ENCODE measurements at places on chromosomes 5 and 9. TPM values are rescaled to one million over a fixed set of nuclear protein-coding genes. Genes with fewer than 3 reads are reported as not detected.

The RLN2 gene
- 3.9 TPM for total RNA-seq

GRCh38 chr9:74138182-74138581 lies 359.0 kb upstream of the RORB start:
- no peak for DNase-seq

GRCh38 chr5:159047086-159047485 lies 52.6 kb downstream of the EBF1 start:
- DNase-seq = no peak

The GABRA6 gene
- total RNA-seq = not detected

The MSMP gene
- total RNA-seq = 1.1 TPM

- DNase-seq = no peak
Observed at GRCh38 chr5:50710838-50711237, 44.4 kb downstream of the PARP8 start.

- DNase-seq = no peak
Observed at GRCh38 chr5:122882831-122883230, 37.4 kb downstream of the SNX24 start.

GRCh38 chr5:62886603-62887315 lies 308.1 kb downstream of the LRRC70 start:
- no peak for DNase-seq

DNA sequence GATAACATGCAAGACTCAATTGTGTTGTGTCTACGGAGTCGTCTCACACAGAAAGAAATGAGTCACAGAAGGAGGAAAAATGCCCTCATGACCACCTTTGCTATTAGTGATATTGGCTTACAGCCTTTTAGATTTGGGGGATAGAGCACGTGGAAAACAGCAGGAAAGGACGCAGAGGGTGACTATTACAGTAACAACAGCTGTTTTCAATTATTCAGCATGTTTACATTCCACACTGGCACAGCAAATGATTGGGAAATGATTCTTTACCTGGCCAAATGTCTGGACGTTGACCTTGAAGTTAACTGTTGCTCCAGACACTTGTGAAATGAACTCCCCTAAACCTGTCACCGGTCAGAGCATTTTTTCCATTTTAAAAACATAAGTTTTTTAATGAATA lies 46.8 kb downstream of the APTX start:
- DNase-seq = no peak

The ALDH7A1 gene
- total RNA-seq = 1.1 TPM

The C5orf52 gene
- total RNA-seq = not detected

The IL3 gene
- total RNA-seq = not detected

The LMX1B gene
- 0.03 TPM for total RNA-seq

The INSL4 gene
- total RNA-seq = not detected

The FPGS gene
- 89.3 TPM for total RNA-seq

DNA sequence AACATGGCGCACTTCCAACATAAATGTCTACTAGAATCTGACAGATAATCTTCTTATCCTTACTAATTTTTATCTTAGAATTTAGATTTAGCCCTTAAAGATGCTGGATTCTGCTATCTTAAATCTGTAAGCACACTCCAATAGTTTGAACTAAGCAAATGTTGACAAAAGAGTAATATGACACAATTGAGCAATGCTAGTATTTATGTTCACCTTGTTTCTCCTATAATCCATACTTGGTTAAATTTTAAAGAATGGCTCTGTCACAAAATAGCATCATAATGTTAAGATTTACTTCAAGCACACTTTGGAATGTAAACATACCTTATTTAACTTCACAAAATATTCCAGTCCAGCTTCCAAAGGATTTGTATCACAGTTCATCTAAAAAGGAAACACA lies 38.8 kb upstream of the ARSB start:
- no peak for DNase-seq

- no peak for DNase-seq
Observed at GRCh38 chr5:55441107-55441771, 93.5 kb downstream of the PLPP1 start.

The CENPH gene
- total RNA-seq = 38.1 TPM

DNA sequence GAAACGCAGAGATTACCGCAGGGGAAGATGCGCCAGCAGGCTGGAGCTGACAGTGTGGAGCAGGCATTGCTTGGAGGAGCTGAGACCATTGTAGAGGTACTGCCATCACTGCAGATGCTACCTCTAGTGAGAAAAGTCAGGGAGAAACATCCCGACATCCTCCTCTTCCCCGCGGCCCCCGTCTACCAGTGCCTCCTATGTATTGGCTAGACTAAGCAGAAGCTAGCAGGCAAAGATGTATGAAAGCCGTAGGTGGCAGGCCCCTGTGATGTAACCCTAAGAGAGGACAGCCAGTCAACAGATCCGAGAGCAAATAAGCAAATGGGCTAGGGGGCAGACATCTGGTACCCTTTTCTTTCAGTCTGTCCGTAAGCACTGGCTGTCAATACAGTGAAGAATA lies 115.5 kb upstream of the ACTBL2 start:
- DNase-seq = no peak

The SLC23A1 gene
- total RNA-seq = 4.1 TPM

DNA sequence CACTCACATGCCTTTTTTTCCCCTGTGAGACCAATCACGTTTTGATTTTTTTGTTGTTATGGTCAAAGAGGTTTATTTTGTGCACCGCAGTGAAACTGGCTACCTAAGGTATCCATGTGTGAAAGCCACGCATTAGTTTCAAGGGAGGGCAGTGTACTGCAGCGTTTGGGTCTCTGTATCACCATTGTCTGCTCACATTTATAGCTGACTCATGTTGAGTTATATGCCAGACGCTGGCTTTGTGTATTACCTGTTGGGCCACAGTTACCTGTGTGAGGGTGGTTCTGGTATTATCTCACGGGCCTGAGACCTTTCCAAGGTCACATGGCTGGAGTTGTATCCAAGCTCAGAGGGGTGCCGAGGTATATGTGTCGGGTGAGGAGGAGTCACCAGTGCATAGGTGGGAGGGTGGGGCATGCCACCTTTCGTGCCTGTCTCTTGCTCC lies 75.8 kb downstream of the ARHGAP26 start:
- DNase-seq = no peak

GRCh38 chr5:141701360-141702119 lies 19.5 kb upstream of the ARAP3 start:
- DNase-seq = peak; percentile 17

- DNase-seq = no peak
Observed at GRCh38 chr5:33401482-33402390, 39.0 kb upstream of the TARS1 start.

GRCh38 chr5:143569722-143570567 lies 166.5 kb upstream of the NR3C1 start:
- no peak for DNase-seq

The ACOT12 gene
- not detected for total RNA-seq

The SLC6A7 gene
- total RNA-seq = not detected

DNA sequence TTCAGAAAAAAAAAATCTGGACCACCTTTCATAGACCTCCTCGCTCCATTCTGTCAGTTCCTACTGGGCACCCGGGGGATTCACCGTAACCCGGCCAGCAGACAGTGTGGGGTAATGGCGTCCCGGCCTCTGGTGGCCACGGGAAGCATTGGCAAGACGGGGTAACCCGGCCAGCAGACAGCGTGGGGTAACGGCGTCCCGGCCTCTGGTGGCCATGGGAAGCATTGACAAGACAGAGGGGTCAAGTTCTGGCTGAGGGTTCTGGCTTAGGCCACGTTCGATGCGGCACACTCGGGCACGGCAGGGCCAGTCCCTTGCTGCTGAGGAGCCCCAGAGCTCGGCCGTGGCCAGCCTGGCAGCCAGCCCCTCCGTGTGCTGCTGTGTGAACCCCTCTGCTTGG lies 116.2 kb upstream of the RAPGEF1 start:
- DNase-seq = no peak

DNA sequence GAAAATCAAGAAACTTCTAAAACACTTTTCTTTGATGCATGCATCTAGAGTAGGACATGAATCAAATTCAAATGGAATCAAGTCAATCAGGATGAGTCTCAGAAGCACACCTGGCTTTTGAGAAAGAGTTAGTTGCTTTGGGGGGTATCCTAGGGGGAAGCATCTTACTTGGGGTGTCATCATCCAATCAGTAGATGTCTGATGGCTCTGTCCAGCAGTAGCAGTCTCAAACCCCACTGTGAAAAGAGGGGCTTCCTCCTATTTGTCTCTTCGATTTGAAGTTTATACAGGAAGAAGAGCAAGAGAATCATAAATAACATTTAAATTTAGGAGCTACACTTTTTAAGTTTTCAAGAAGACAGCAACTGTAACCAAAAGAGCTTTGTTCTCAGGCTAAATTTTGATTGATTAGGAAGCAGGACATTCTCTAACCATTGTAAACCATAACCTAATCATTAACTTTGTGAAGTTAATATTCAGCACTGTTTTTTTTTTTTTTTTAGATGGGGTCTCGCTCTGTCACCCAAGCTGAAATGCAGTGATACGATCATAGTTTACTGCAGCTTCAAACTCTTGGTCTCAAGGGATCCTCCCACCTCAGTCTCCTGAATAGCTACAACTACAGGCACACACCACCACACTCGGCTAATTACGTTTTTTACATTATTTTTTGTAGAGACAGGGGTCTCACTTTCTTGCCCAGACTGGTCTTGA lies 614.7 kb downstream of the CSNK1G3 start:
- DNase-seq = no peak

The ASTN2 gene
- 7.5 TPM for total RNA-seq

The SPINK7 gene
- total RNA-seq = not detected

DNA sequence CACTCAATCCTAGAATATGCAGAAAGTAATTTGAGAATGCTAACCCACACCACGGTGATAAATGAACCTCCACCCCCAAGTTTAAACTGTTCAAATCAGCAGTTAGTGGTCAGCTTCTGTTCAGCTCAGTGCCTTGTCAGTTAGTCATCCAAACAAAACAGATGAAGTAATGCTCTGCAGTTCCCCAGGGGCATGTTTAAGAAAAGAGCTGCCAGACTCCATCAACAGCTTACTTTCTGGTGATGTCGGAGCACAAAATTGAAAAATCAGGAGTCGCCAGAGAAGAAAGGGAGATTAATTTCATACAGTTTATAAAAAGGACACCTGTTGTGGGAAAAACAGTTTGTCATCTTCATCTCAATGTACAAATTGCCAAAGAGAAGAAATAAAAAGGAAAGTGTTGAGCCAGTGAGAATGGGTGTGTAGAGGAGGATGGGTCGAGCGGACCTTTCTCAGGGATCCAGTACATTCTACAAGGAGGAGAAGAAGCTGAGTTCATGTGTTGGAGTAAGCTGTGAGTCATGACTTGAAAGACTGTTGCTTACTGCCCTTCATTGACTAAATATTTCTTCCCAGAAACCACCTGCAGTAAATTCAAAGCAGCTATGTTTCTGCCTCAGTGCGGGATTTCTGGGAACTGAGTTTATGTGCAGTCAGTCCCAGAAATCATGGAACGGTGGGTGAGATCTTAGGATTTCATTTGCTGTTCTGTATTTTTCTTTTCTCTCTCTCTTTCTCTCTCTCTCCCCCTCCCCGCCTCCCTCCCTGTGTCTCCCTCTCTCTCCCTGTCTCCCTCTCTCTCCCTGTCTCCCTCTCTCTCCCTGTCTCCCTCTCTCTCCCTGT lies 13.7 kb downstream of the TRIO start:
- peak; percentile 67 for DNase-seq

DNA sequence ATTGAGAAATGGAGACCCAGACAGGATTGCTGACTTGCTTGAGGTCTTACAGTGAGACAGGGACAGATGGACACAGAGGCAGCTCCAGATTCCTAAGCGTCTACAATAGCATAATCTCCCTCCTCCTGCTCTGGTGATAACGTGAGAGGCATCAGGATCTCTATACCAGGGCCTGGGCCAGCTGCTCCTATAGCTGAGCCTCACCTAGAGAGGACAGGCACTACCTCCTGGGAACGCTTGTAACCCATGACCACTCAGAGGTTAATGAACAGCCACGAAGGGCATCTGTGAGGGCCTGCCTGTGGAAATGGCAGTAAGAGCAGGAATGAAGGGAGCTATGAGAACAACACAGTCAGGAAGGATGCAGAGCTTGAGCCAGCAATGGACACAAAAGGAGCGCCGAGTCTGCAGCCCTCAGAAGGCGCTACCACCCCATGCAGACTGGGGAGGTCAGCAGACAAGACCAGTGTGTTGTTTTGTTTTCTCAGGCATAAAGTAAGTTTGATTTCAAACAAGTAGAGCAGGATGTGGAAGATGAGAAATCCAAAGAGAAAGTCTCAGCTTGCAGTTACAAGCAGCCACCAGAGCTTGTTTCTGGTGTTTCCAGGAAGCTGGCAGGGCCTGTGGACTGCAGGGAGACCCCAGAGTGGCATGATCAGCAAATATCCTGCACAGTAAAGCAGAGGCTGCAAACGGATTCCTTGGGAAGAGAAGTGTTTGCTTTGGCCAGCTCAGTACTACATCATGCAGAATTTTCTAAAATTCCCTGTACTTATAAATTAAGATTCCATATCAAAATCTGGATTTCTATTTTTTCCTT lies 17.4 kb downstream of the ANKS6 start:
- no peak for DNase-seq

- DNase-seq = no peak
Observed at GRCh38 chr9:91896513-91897121, 53.4 kb downstream of the ROR2 start.

DNA sequence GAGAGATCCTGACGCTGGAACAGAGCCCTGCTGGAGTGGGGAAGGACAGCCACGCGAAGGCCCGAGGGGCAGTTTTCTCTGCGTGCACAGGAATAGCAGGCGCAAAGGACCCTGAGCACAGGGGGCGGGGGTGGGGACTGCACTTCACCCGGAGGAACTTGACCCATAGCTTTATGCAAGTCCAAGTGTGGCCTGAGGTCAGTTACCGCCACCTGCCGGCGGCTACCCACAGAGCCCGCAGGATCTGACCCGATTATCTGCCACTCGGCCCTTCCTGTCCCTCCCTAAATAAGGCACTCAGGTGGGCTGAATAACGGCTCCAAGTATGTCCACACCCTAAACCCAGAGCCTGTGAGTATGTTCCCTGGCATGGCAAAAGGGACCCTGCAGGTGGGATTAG lies 65.4 kb upstream of the FCN1 start:
- peak; percentile 2 for DNase-seq

GRCh38 chr9:136665111-136665703 lies 2.5 kb downstream of the EGFL7 start:
- no peak for DNase-seq

- no peak for DNase-seq
Observed at GRCh38 chr5:96909435-96909834, 26.4 kb upstream of the LNPEP start.

DNA sequence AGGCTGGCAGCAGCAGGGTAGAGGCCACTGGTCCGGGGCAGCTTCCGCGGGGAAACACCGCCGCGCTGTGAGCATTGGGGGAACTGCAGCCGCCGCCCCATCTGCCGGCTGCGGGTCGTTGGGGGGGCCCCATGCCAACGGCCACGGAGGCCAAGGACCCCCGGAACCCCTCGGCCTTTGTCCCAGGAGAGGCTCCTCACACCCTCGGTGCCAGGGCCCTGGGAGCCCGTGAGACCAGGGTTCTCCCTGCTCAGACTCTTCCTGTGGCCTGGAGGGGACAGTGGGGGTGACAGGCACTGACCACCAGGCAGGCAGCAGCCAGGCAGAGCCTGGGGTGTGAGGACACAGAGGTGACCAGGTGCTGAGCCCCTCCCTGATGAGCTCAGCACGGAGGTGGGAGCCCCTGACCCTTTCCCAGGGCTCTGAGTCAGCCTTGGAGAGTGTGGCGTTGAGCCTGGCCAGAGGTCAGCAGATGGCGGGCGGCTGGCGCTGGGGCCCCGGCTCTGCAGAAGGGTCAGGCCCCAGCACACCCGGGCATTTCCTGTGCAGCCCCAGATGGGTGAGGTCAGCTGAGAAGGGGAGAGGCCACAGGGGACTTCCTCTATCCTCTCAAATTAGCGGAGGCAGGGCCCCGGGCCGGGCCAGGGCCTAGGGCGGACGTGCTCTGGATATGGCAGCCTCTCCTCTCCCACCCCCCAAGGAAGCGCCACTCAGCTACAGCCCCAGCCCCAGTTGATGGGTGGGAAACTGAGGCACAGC lies 17.9 kb upstream of the EGFL7 start:
- DNase-seq = no peak

Measured in GM12878 (cell line).